ENCODE measurements at places on chromosomes 6 and 20. TPM values are rescaled to one million over a fixed set of nuclear protein-coding genes. Genes with fewer than 3 reads are reported as not detected.

- peaks cover 64% of the 10 kb centered on the region for H3K36me3 ChIP-seq
- DNase-seq: no peak
- H3K27me3 ChIP-seq: no peaks in the 10 kb centered on the region
- H3K27ac ChIP-seq: no peak overlapping the region
- no peak overlapping the region for H3K4me3 ChIP-seq
- H3K4me1 ChIP-seq: peaks cover 17% of the 10 kb centered on the region
These were observed 147.0 kb downstream of the DST start for GRCh38 chr6:56495654-56496053.

DNA sequence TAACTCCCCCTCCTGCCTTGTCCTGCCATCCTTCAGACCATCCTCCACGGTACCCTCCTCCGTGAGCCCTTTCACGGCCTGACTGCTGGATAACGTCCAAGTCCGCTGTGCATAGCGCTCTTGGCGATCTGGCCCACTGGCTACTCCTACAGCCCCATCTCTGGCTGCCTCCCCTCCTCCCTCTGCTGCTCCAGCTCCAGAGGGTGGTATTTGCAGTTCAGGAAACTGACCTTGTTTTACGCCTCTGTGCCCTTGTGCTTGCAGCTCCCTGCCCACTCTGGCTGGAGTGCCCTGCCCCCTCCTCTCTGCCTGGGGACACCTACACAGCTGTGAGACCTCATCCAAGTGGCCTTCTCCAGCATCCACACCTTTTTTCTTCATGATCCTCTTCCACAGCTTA, 6.5 kb upstream of the RREB1 start:
- no peak overlapping the region for H3K27ac ChIP-seq
- H3K4me3 ChIP-seq: no peak overlapping the region
- no peaks in the 10 kb centered on the region for H3K27me3 ChIP-seq
- peaks cover 3% of the 10 kb centered on the region for H3K36me3 ChIP-seq
- DNase-seq: no peak

DNA sequence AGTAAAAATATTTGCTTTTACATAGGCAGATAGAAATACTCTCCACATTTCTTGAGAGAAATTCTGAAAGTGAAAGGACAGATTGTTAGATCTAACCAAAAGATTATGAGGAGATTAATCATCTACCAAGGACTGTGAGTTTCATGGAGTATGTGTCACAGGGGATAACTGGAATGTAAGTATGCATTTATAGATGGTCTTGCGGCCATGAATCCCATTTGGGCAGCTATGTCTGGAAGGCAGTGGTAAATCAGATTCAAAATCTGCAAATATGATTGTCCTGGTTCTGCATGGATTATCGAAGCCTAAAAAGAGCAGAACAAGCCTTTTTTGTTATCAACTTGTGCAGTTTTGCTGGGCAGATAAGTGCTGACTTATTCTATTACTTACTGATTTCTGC, 293.8 kb downstream of the RFPL4B start:
- no peaks in the 10 kb centered on the region for H3K36me3 ChIP-seq
- no peaks in the 10 kb centered on the region for H3K27me3 ChIP-seq
- H3K27ac ChIP-seq: no peak overlapping the region
- no peak for DNase-seq

GRCh38 chr6:140364916-140365315, 990.5 kb upstream of the CITED2 start:
- no peak for DNase-seq
- H3K4me3 ChIP-seq: no peak overlapping the region
- peaks cover 3% of the 10 kb centered on the region for H3K36me3 ChIP-seq
- H3K27ac ChIP-seq: no peak overlapping the region

DNA sequence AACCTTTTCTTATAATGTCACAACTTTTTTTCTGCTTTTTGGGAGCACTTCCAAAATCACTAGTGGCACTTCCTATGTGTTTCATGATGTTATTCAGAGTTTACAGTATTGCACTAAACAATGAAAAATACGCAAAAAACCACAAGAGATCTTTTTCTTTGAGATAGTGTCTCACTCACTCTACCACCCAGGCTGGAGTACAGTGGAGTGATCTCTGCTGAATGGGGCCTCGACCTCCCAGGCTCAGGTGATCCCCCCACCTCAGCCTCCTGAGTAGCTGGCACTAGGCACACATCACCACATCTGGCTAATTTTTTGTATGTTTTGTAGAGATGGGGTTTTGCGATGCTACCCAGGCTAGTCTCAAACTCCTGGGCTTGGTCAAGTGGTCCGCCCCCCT, 158.7 kb downstream of the COL21A1 start:
- no peaks in the 10 kb centered on the region for H3K27me3 ChIP-seq
- no peak for DNase-seq
- no peak overlapping the region for H3K4me3 ChIP-seq

DNA sequence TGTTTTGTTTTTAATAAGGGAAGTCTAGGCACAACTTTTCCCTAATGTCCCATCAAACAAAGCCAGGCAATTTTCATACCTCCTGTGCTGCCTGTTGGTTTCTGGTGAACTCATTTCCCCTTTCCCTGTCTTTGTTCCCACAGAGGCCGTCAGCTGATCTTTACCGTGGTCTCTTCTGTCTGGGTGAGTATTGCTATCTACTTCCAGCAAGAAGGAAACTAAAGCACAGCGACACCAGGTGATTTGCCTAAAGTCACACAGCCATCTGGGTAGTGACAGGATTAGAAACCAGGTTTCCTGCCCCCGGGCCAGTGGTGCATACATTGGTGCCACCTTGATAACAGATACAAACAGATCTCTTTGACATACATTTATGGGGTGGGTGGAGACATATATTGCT, 59.6 kb downstream of the RAB44 start:
- H3K4me1 ChIP-seq: peaks cover 52% of the 10 kb centered on the region
- no peak for DNase-seq
- no peaks in the 10 kb centered on the region for H3K36me3 ChIP-seq
- H3K4me3 ChIP-seq: no peak overlapping the region
- H3K27ac ChIP-seq: no peak overlapping the region

DNA sequence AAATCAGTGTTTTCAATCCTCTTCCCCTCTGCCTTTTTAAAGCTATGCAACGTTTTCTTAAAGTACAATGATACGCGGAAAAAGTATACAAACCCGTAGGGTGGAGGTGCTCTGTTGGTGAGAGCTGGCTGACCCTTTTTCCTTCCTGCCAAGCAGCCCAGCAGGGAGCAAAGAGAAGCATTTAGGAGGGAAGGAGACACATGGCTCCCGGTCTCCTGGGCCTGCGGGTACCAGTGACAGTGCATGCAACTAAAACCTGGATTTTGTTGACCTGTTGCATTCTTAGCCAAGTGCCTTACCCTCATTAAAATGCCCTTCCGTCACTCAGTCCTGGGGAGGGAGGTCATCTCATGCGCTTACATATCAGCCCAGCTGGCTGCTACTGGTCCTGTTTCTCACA, 87.2 kb downstream of the SLX4IP start:
- H3K27me3 ChIP-seq: no peaks in the 10 kb centered on the region
- DNase-seq: no peak
- H3K36me3 ChIP-seq: peaks cover 4% of the 10 kb centered on the region
- no peak overlapping the region for H3K4me3 ChIP-seq
- H3K27ac ChIP-seq: no peak overlapping the region

GRCh38 chr6:91718198-91718597, 1131.3 kb upstream of the MAP3K7 start:
- H3K4me3 ChIP-seq: no peak overlapping the region
- H3K36me3 ChIP-seq: no peaks in the 10 kb centered on the region
- H3K4me1 ChIP-seq: no peaks in the 10 kb centered on the region
- DNase-seq: no peak
- peaks cover 12% of the 10 kb centered on the region for H3K27me3 ChIP-seq

DNA sequence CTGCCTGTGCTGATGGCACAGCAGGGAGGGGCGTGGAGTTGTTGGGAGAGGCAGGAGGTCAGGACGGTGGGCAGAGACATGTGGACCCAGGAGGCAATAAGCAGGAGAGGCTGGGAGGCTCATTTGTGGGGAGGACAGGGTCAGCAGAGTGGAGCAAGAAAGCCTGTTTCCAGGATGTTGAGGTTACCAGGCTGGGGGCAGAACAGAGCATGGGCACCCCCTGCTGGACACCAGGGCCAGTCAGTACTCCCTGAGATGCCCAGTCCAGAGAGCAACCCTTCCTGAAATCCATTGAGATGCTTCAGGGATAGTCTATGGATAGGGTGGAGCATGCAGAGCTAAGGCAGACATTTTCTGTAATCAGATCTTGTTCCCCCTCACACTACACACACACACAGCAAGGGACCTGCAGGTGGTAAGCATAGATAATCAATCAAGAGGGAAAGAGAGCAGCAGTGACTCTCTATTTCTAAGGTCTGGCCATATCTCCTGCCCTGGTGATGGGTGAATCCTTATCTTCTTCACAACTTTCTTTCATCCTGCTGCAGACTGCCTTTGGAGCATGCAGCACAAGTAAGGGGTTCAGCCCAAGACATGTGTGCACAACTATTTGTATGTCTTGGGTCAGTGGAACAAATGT, 41.7 kb downstream of the MOCS1 start:
- DNase-seq: no peak
- H3K27ac ChIP-seq: no peak overlapping the region

- no peak overlapping the region for H3K27ac ChIP-seq
- H3K36me3 ChIP-seq: no peaks in the 10 kb centered on the region
- no peak for DNase-seq
- H3K27me3 ChIP-seq: no peaks in the 10 kb centered on the region
- peaks cover 28% of the 10 kb centered on the region for H3K4me1 ChIP-seq
- peak overlapping the region; percentile 70 for H3K4me3 ChIP-seq
These were observed 429 bp downstream of the GDF5 start for GRCh38 chr20:35437599-35437998.

- no peaks in the 10 kb centered on the region for H3K36me3 ChIP-seq
- H3K4me1 ChIP-seq: no peaks in the 10 kb centered on the region
These were observed 565.0 kb upstream of the ADGRB3 start for GRCh38 chr6:68069921-68070710.

DNA sequence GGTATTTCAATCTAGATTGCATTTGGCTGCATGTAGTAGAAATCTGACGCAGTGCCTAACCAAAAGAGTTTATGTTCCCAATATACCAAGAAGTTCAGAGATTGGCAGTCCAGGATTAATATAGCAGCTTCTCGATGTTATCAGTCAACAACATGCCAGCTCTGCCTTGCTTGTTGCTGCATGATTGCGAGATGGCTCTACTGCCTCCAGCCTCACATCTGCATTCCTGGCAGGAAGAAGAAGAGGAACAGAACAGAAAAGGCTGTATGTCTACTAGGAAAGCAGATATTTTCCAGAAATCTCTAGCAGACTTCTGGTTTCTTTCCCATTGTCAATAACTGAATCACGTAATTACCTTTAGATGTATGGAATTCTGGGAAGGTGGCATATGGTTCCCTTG, 60.8 kb downstream of the SLC35D3 start:
- no peaks in the 10 kb centered on the region for H3K4me1 ChIP-seq
- DNase-seq: no peak
- peaks cover 6% of the 10 kb centered on the region for H3K27me3 ChIP-seq
- H3K36me3 ChIP-seq: no peaks in the 10 kb centered on the region
- no peak overlapping the region for H3K4me3 ChIP-seq

DNA sequence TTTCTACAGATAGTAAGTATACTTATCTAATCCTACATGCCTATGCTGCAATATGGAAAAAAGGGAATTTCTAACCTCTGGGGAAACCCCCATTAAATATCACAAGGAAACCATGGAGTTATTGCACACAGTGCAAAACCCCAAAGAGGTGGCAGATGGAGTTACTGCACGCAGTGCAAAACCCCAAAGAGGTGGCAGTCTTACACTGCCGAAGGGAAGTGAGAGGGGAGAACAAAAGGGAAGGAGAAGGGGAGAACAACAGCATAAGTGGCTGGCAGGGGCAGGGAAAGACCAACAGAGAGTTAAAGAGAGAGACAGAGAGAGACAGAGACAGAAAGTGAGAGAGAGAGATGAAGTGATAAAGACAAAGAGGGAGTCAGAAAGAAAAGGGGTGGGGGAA, 43.8 kb upstream of the EIF2S2 start:
- H3K36me3 ChIP-seq: no peaks in the 10 kb centered on the region
- peaks cover 46% of the 10 kb centered on the region for H3K4me1 ChIP-seq
- H3K27ac ChIP-seq: no peak overlapping the region
- peaks cover 10% of the 10 kb centered on the region for H3K27me3 ChIP-seq
- H3K4me3 ChIP-seq: no peak overlapping the region
- no peak for DNase-seq

DNA sequence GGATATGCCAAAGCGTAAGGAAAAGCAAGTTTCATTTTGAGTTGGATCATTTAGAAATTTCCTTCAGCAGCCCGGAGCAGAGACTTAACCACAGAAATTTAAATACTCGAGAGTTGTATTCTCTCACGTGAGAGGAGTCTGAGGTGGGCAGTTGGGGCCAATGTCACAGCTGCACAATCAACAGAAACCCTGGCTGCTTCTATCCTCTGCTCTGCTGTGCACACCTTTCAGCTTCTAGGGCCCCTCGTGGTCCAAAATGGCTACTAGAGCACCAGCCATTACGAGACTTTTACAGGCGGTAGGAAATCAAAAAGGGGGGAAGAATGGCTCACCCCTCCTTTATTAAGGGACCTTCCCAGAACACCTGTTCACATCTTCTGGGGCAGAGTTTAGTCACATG, 153.9 kb downstream of the TAF4 start:
- peaks cover 2% of the 10 kb centered on the region for H3K27me3 ChIP-seq
- no peak overlapping the region for H3K4me3 ChIP-seq
- H3K36me3 ChIP-seq: no peaks in the 10 kb centered on the region
- no peaks in the 10 kb centered on the region for H3K4me1 ChIP-seq
- no peak for DNase-seq

- H3K27ac ChIP-seq: no peak overlapping the region
- H3K4me3 ChIP-seq: no peak overlapping the region
- peaks cover 10% of the 10 kb centered on the region for H3K4me1 ChIP-seq
- no peak for DNase-seq
- H3K36me3 ChIP-seq: no peaks in the 10 kb centered on the region
- H3K27me3 ChIP-seq: peaks cover 36% of the 10 kb centered on the region
These were observed 141.0 kb downstream of the OR2B2 start for GRCh38 chr6:27771235-27771634.

- H3K4me3 ChIP-seq: no peak overlapping the region
- H3K27ac ChIP-seq: no peak overlapping the region
- H3K4me1 ChIP-seq: peaks cover 8% of the 10 kb centered on the region
- H3K36me3 ChIP-seq: no peaks in the 10 kb centered on the region
These were observed 215.0 kb upstream of the HSF2 start for GRCh38 chr6:122184401-122184827.

Gene LRFN2
- total RNA-seq: 1.1 TPM

Gene TFAP2C
- 71.7 TPM for total RNA-seq

Gene VWA7
- 6.4 TPM for total RNA-seq

Gene BPIFA1
- 0.69 TPM for total RNA-seq

Gene UST
- 9.7 TPM for total RNA-seq

Gene SNAI1
- total RNA-seq: 30.8 TPM

Gene PIM1
- 41.5 TPM for total RNA-seq

Gene OPN5
- total RNA-seq: 4.6 TPM
